Activated naive CD4-positive, alpha-beta T cell treated with anti-CD3 and anti-CD28 coated beads for 36 hours (primary cell): ENCODE measurements at places on chromosomes 7 and 10. TPM values are rescaled to one million over a fixed set of nuclear protein-coding genes. Genes with fewer than 3 reads are reported as not detected.

DNA sequence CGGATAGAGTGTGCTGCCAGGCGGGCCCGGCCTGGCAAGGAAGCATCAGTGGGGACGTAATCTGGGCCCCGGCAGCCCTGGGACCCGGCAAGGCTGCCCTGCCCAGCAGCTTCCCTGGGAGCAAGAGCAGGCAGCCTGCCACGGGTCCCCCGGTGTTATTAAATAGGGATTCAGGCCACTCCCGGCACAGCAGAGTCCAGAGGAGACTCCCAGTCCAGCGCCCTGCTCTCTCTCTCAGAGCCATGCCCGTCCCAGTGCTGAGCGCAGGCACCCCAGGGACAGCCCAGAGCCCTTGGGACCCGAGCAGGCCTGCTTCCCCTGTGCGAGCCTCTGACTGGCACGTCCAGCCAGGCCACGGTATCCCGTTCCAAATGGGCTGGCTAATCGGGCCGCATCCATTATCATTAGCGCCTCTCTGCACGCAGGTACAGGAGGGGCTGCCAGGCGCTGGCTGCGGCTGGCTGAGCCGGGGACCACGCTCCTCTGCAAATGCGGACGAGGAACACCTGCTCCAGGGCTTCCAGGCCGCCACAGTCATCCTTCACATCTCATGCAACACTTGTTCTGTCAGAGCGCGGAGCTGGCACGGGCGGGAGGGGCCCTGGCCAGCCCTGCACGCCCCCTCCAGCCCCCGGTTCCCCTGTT, 344.2 kb upstream of the MKI67 start:
- H3K4me3 ChIP-seq, result no peak overlapping the region
- H3K27ac ChIP-seq, result no peak overlapping the region
- H3K36me3 ChIP-seq, result no peaks in the 10 kb centered on the region
- no peaks in the 10 kb centered on the region for H3K27me3 ChIP-seq

DNA sequence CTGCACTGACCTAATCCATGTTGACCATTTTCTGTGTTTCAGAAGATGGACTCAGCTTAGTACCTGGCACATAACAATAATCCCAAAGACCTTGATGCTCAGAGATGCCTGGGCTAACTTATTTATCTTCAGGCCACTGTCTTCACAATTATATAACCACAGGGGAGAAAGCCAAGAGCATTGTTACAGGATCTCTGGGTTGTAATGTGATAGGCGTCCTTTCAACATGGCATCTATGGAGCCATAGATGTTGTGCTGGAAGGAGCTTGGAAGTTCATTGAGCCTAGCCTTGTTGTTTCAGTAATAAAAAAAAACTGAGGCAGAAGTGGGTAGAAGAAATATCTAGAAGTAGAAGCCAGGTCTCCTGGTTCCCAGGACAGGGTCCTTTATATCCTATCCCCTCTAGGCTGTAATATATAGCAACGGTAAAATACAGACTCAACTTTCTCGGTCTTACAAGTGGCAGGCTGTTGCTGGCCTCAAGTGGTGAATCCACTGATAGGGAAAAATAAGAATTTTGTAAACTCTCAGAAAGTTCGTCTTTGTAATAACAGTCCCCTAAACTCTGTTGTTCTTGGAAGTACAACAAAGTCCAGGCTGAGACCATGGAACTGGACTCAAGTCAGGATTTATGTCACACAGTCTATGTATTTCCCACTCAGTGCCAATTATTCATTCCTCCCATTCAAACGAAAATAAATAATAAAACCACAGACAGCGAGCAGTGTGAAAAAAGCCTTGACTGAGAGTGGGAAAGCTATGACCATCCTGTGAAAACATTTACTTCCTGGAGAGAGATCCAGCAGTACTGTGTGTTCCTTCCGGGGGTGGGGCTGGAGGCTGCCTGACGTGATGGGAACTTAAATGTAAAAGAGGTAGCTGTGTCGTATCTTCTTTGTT, 277.6 kb downstream of the REEP3 start:
- no peak overlapping the region for H3K27ac ChIP-seq
- peaks cover 8% of the 10 kb centered on the region for H3K4me1 ChIP-seq
- peak; percentile 10 for DNase-seq
- peaks cover 11% of the 10 kb centered on the region for H3K27me3 ChIP-seq

DNA sequence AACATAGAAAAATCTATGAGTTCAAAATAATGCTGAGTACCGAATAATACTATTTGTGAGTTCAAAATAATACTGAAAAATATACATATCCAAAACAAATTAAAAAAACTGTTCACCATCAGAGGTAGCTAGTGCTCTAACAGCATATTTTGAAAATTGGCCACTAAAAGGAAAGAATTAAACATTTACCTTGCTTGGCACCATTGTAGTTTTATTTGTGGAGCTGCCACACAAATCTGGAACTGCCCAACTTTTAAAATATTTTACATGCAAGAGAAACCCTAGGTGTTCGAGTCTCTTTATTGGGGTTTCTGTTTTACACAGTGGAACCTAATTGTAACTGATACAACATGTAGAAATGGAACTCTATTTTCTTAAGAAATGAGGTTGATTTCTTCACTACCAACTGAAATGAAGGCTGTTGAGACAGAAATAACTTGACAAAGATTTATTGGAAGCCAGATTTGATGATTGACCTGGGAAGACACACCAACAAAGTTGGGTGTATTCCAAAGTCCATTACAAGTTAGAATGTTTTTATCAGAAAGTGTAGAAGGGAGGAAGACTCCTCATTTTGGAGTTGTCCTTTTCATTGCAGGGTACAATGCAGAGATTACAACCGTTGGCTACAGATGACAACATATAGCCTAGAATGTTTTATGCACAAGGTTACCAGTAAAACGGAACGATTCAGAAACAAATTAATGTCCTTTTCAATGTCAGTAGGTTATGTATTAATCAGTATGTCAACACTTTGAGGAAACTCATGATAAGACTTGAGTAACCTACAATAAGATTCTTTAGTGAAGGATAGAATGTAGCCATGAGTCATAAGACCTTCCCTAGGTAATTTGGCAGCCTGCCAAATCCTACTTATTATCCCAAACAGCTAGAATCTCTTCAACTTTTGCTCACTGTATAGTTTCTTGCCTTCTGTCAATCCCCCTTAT, 73.8 kb upstream of the PAPSS2 start:
- no peak overlapping the region for H3K27ac ChIP-seq
- no peak for DNase-seq
- H3K27me3 ChIP-seq, result peaks cover 5% of the 10 kb centered on the region
- no peaks in the 10 kb centered on the region for H3K36me3 ChIP-seq
- no peaks in the 10 kb centered on the region for H3K4me1 ChIP-seq

DNA sequence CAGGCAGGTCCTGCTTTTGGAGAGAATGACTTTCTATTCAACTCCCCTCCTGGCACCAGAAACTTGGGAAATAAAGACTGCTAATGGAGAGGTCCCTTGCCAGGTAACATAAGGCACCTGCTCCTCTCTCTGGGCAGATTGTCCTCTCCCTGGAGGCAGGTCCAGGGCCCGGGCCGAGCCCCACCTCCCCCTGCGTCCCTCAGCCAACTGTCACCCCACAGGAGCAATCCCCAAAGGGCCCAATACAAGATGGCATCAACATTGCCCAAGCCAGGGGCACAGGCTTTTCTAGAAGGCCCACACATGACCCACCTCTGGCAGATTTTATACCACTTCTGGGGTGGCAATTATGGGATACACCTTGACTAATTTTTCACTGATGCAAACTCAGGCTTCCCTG, 145.2 kb downstream of the HERPUD2 start:
- H3K27me3 ChIP-seq, result no peaks in the 10 kb centered on the region
- DNase-seq, result no peak
- H3K4me3 ChIP-seq, result no peak overlapping the region
- no peaks in the 10 kb centered on the region for H3K36me3 ChIP-seq
- H3K27ac ChIP-seq, result no peak overlapping the region
- H3K4me1 ChIP-seq, result no peaks in the 10 kb centered on the region

DNA sequence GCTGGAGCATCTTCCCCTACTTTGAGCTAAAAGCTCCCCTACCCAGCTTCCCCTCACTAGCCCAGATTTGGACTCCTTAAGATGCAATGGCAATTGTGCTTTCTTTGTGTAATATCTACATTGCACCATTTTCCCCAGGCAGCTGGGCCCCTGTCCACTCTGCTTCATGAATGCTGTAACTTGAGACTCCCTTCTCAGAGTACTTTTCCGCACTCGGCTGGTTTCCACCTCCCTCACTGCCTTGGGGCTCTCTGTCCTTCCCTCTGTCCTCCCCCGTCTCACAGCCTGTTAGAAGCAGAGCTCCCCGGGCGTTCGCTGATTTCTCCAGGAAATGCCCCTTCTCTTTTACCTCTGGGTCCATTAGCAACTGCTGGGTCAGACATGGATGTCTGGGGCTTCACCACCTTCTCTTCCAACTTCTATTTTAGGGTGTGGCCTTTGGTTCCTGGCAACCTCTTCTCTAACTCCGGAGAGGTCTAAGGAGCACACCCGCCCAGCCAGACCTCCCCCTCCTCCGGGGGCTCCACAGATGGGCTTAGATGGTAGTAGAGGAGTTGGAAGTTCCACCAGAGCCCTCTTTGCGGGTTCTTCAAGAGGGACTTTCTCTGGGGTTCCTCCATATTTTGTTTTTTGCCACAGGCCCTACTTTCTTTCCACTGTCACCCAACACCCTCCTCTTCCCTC, 2.9 kb upstream of the TMEM72 start:
- H3K27ac ChIP-seq, result no peak overlapping the region
- H3K27me3 ChIP-seq, result no peaks in the 10 kb centered on the region
- H3K4me3 ChIP-seq, result no peak overlapping the region
- DNase-seq, result no peak
- H3K36me3 ChIP-seq, result no peaks in the 10 kb centered on the region
- peaks cover 3% of the 10 kb centered on the region for H3K4me1 ChIP-seq

DNA sequence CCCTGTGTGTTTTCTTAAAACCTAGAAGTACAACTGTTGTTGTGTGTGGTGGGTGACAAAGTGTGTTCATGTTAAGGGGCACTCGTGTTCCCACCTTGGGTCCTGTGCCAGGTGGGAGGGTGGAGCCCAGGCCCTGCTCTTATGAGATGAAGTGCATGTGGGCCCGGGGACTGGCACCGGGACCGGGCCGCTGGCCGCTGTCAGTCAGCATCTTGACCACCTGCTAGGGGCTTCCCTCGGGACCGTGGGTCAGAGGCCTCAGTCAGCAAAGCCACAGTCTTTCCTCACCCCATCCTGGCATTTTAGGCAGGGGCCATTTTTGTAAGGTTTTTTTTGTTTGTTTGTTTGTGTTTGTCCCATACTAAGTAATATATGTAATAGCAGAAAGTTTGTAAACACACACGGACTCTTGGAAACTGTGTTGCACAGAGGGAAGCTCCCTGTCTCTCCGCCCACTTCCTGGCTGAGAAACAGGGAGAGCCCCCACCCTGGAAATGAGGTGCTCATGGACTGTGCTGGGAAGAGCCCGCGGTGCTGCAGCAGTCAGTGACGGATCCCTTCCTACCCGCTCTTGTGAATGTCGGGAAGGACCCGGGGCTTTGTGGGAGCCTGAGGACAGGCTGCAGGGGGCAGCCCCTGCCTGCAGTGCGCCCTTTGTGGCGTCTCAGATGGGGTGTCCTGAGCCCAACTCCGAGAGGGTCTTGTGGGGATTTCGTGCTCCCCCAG, 13.4 kb downstream of the AGAP3 start:
- H3K36me3 ChIP-seq, result no peaks in the 10 kb centered on the region
- no peak overlapping the region for H3K27ac ChIP-seq
- DNase-seq, result no peak
- H3K4me1 ChIP-seq, result peaks cover 3% of the 10 kb centered on the region

DNA sequence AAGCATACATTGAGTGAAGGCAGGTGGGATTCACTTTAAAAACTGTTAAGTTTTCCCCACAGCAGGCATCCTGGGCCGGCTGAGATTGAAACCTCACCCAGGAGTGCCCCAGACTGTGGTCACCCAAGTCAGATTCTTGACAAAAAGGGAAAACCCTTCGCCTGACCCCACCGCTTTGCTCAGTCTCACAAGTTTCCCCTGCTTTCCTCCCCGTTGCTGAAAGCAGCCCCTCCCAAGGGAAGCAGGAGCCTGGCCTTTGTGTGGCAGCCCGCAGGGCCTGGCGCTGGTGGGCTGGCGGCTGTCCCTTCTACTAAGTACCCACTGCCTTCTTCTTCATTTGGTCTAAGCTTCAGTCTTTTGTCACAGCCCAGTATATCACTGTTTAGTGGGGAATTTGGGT, 16.0 kb downstream of the RNF32 start:
- H3K4me1 ChIP-seq, result no peaks in the 10 kb centered on the region
- H3K27me3 ChIP-seq, result peaks cover 12% of the 10 kb centered on the region
- H3K4me3 ChIP-seq, result no peak overlapping the region
- H3K27ac ChIP-seq, result no peak overlapping the region
- no peaks in the 10 kb centered on the region for H3K36me3 ChIP-seq

- no peak overlapping the region for H3K4me3 ChIP-seq
- no peaks in the 10 kb centered on the region for H3K27me3 ChIP-seq
- H3K27ac ChIP-seq, result no peak overlapping the region
- H3K4me1 ChIP-seq, result no peaks in the 10 kb centered on the region
- no peaks in the 10 kb centered on the region for H3K36me3 ChIP-seq
- DNase-seq, result no peak
Measured at GRCh38 chr7:42315631-42316030, 78.6 kb upstream of the GLI3 start.

DNA sequence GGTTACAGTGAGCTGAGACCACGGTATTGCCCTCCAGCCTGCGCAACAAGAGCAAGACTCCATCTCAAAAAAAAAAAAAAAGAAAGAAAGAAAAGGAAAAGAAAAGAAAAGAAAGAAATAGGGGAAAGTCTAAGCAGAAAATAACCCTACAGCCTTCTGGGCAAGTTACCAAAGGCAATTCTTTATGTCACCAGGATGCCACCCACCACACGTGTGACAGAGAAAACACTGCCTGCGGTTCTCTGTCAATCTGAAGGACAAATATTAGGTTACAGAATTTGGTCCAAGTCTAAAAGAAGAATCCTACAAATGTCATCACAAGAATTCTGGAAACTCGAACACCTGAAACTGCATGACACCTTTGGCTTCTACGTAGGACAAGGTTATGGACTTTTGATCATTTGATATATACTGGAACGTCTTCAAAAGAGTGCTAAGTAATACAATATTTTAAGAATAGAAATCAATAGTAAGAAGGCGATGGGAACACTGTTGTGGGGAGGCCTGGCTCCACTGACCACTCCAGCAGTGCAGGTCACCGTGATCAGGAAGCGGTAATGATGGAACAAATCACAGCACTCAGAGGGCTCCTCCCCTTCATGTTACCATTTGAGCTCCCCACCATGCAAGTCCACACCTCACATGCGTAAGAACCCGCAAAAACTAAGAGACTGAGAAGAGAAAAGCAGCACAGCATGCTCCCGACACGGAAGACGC, 75.8 kb downstream of the MAD1L1 start:
- H3K36me3 ChIP-seq, result peaks cover 1% of the 10 kb centered on the region
- no peak overlapping the region for H3K4me3 ChIP-seq
- H3K4me1 ChIP-seq, result no peaks in the 10 kb centered on the region
- no peak overlapping the region for H3K27ac ChIP-seq
- H3K27me3 ChIP-seq, result no peaks in the 10 kb centered on the region

- no peaks in the 10 kb centered on the region for H3K4me1 ChIP-seq
- no peak overlapping the region for H3K27ac ChIP-seq
- no peaks in the 10 kb centered on the region for H3K36me3 ChIP-seq
- no peak overlapping the region for H3K4me3 ChIP-seq
Measured at GRCh38 chr10:128540781-128541761, 414.8 kb upstream of the MKI67 start.

Gene FGFBP3
- 1.2 TPM for total RNA-seq

Gene CHAT
- not detected for total RNA-seq

Gene GRB10
- 30.4 TPM for total RNA-seq

Gene AIFM2
- 3.0 TPM for total RNA-seq

Gene DLG5
- 2.6 TPM for total RNA-seq

Gene FANK1
- 0.52 TPM for total RNA-seq
